SJCRH30 (cell line): ENCODE measurements at places on chromosomes 16 and 17. TPM values are rescaled to one million over a fixed set of nuclear protein-coding genes. Genes with fewer than 3 reads are reported as not detected.
A peak's percentile ranks its signal among the peaks of the same experiment; 100 is the strongest.

GRCh38 chr17:17710728-17711541 lies 29.7 kb downstream of the RAI1 start:
- no peak overlapping the region for H3K4me3 ChIP-seq
- H3K27me3 ChIP-seq: no peaks in the 10 kb centered on the region
- peak overlapping the region; percentile 17; the same call in 1 of the 2 replicates for H3K27ac ChIP-seq

DNA sequence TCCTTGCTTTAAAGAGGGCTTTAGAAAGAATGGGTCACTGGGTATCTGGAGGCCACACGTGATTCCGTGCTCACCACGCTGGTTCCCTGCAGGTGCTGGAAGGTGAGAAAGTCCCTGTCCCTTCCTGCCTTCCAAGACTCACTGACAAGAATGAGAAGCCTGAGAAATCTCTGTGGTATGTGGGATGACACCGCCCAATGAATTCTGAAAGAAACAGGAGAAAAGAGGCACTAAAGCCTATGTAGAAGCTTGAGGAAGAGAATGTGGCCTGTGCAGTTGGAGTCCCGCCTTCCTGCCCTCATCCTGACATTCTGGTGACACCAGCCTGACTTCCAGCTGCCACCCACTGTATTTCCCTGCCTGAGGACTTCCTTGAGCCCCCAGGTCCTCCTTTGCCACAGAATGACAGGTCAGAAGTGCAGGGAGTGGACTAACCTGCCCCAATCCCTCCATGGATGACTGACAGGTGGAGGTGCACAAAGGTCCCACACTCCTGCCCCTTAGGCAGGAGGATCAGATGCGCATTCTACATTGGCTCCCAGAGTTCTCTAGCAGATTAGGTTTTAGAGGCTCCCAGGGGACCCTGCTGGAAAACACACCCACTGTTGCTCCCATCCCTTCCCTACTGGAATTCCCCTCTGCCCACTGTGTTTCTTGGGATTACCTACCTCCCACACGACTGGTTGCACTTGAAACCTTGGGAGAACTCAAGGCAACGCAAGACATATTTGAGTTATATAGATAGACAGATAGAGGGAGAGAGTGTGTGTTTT lies 38.6 kb upstream of the TENT4B start:
- H3K4me3 ChIP-seq: no peak overlapping the region
- DNase-seq: peak; percentile 5
- H3K4me1 ChIP-seq: no peaks in the 10 kb centered on the region
- no peak overlapping the region for H3K27ac ChIP-seq

GRCh38 chr17:5588584-5588983 lies 4.3 kb upstream of the NLRP1 start:
- no peaks in the 10 kb centered on the region for H3K36me3 ChIP-seq
- no peaks in the 10 kb centered on the region for H3K27me3 ChIP-seq
- no peak for DNase-seq
- H3K4me1 ChIP-seq: 0 out of 2 replicates have a peak, but pooled peaks cover 9% of the 10 kb centered on the region
- no peak overlapping the region for H3K27ac ChIP-seq

- DNase-seq: no peak
- peaks cover 16% of the 10 kb centered on the region for H3K4me1 ChIP-seq
- no peak overlapping the region for H3K27ac ChIP-seq
Observed at GRCh38 chr16:85638695-85639409, 25.7 kb downstream of the GSE1 start.

GRCh38 chr16:67562526-67562917 lies at the start of gene CTCF:
CTCF (plus strand) TSS chr16:67562526; CDS start chr16:67610833, 48,307 bp downstream.
- H3K4me1 ChIP-seq: no peaks in the 10 kb centered on the region
- peak within 1 kb of the TSS; percentile 99 for H3K4me3 ChIP-seq
- H3K36me3 ChIP-seq: no peaks in the 10 kb centered on the region
- H3K27ac ChIP-seq: peak within 1 kb of the TSS; percentile 98

- H3K27me3 ChIP-seq: no peaks in the 10 kb centered on the region
- H3K27ac ChIP-seq: no peak overlapping the region
- peaks cover 7% of the 10 kb centered on the region; the same call in 1 of the 2 replicates for H3K36me3 ChIP-seq
- peaks cover 2% of the 10 kb centered on the region; the same call in 1 of the 2 replicates for H3K4me1 ChIP-seq
- H3K4me3 ChIP-seq: no peak overlapping the region
Observed at GRCh38 chr16:3864562-3864961, 16.0 kb downstream of the CREBBP start.

DNA sequence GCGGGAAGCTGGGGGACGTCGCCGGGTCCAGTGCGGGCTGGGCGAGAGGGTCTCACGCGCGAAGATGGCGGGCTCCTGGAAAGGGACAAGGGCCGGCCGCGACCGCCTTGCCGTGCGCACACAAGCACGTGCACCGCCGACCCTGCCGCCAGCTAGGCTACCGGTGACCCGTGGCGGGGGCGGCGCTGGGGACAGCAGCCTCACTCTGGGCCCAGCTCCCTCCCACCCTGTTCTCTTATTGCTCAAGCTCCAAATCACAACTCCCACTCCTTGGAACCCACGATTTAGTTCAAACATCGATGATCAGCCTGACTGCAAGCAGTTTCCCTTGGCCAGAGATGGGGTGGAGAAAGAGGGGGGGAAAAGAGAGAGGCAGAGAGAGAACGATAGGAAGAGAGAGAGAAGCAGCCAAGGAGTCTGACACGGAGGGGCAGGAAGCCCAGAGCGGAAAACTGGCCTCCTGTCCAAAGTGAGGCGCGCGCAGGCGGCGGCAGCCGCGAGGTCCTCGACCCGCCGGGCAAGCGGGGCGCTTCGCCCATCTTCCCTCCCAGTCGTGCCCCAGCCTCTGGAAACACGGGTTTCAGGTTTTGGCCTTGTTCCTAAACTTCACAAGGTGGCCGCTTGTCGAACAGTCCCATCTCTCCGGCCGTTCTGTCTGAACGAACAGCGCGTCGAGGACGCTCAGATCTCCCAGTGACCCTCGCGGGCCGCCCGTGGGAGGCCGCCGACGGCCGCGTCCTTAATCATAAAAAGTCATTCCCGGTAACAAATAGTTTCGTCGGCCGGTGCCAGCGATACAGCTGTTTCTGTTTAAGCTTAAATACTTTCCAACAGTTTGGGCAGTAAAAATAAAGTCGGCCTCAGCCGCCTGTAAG lies 1.7 kb upstream of the CBX8 start:
- H3K4me1 ChIP-seq: peaks cover 17% of the 10 kb centered on the region
- peaks cover 53% of the 10 kb centered on the region for H3K27me3 ChIP-seq
- H3K27ac ChIP-seq: no peak overlapping the region
- H3K36me3 ChIP-seq: peaks cover 3% of the 10 kb centered on the region; the same call in 1 of the 2 replicates

GRCh38 chr17:77579682-77580081 lies 378.8 kb upstream of the TNRC6C start:
- H3K27ac ChIP-seq: no peak overlapping the region
- H3K27me3 ChIP-seq: peaks cover 3% of the 10 kb centered on the region; the same call in 1 of the 2 replicates
- no peak for DNase-seq
- no peak overlapping the region for H3K4me3 ChIP-seq
- H3K4me1 ChIP-seq: no peaks in the 10 kb centered on the region

- DNase-seq: no peak
- H3K27me3 ChIP-seq: no peaks in the 10 kb centered on the region
- H3K4me3 ChIP-seq: no peak overlapping the region
- H3K27ac ChIP-seq: no peak overlapping the region
- H3K36me3 ChIP-seq: no peaks in the 10 kb centered on the region
Observed at GRCh38 chr16:27922433-27922832, 141.1 kb downstream of the GSG1L start.

- no peak overlapping the region for H3K4me3 ChIP-seq
- no peaks in the 10 kb centered on the region for H3K36me3 ChIP-seq
- DNase-seq: peak; percentile 54
- no peaks in the 10 kb centered on the region for H3K27me3 ChIP-seq
- H3K27ac ChIP-seq: no peak overlapping the region
Observed at GRCh38 chr17:66373944-66374817, 71.8 kb downstream of the PRKCA start.

DNA sequence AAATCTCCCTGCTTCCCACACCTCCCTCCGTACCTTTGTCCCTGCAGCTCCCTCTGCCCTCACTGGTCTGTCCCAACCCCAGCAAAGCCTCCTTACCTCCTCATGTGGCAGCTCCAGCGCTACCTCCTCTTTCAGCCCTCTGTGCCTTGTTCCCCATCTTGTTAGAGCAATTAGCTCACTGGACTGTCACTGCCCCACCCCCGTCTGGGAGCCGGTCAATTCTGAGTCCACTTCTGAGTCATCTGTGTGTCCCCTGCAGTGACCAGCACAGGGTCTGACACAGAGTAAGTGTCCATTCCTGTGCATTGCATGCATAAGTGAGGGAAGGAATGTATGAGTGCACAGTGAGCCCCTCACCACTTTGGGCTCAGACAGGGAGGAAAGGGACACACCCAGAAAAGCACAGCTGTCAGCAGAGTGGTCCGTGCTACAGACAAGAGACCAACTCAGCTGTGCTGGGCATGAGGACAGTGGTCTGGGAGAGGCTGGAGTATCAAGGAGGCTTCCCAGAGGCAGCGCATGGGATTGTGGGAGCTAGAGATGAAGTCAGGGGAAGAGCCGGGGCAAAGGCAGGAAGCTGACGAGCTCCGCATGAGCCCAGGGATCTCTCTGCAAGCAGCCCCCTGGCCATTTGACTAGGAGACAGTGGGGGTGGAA lies 45.9 kb downstream of the PITPNM3 start:
- no peaks in the 10 kb centered on the region for H3K27me3 ChIP-seq
- H3K4me1 ChIP-seq: no peaks in the 10 kb centered on the region
- no peak overlapping the region for H3K4me3 ChIP-seq
- H3K27ac ChIP-seq: no peak overlapping the region

GRCh38 chr16:77660311-77660710 lies 62.0 kb upstream of the NUDT7 start:
- no peaks in the 10 kb centered on the region for H3K4me1 ChIP-seq
- H3K4me3 ChIP-seq: no peak overlapping the region
- no peak for DNase-seq
- H3K36me3 ChIP-seq: no peaks in the 10 kb centered on the region
- no peak overlapping the region for H3K27ac ChIP-seq
- H3K27me3 ChIP-seq: no peaks in the 10 kb centered on the region

GRCh38 chr17:69447726-69448125 lies 33.2 kb downstream of the MAP2K6 start:
- H3K27ac ChIP-seq: no peak overlapping the region
- H3K36me3 ChIP-seq: no peaks in the 10 kb centered on the region
- no peaks in the 10 kb centered on the region for H3K4me1 ChIP-seq

GRCh38 chr17:63785556-63785955 lies 11.6 kb downstream of the DDX42 start:
- no peak for DNase-seq
- no peaks in the 10 kb centered on the region for H3K27me3 ChIP-seq
- no peak overlapping the region for H3K27ac ChIP-seq
- no peaks in the 10 kb centered on the region for H3K4me1 ChIP-seq

GRCh38 chr16:54632322-54633220 lies 298.1 kb upstream of the IRX5 start:
- H3K4me1 ChIP-seq: no peaks in the 10 kb centered on the region
- H3K36me3 ChIP-seq: no peaks in the 10 kb centered on the region
- no peak for DNase-seq
- H3K27me3 ChIP-seq: peaks cover 3% of the 10 kb centered on the region; the same call in 1 of the 2 replicates
- H3K4me3 ChIP-seq: no peak overlapping the region
- no peak overlapping the region for H3K27ac ChIP-seq

DNA sequence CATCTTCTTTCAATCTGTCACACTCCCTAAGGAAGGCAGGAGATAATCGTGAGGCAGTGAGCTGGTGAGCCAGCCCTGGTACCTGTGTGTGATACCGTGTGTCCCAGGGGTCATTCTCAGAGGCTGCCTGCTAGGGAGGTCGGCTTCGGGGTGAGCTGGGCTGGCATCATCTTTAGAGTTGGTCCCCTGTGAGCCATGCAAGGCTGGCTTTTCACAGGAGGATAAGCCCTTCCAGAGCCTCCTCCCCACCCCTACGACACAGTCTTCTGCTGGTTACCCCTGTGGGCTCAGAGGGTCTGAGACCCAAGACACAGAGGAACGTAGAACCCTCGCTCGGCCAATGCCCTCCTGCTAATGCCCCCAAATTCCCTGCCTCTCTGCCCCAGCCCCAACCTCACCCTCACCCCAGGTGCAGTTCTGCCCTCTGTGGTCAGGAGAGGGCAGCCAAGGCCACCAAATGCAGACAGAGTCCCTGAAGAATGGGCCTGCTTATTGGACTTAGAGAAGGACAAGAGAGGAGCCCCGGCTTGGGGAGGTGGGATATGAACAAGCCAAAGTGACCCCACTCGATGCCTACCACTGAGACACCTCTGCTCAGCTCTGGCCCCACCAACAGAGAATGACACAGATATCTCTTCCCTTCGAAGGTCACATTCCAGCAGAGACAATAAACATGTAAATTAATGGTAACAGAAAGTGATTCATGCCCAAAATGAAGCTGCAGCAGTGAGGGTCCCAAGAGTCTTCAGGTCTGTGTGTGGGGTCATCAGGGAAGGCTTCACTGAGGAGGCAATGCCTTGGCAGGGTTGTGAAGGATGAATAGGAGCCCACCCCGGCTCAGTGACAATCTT lies 80.8 kb upstream of the CCL1 start:
- DNase-seq: no peak
- no peaks in the 10 kb centered on the region for H3K4me1 ChIP-seq
- H3K27me3 ChIP-seq: peaks cover 32% of the 10 kb centered on the region; the same call in 1 of the 2 replicates
- H3K27ac ChIP-seq: no peak overlapping the region
- no peaks in the 10 kb centered on the region for H3K36me3 ChIP-seq

- DNase-seq: no peak
- no peak overlapping the region for H3K4me3 ChIP-seq
- no peaks in the 10 kb centered on the region for H3K36me3 ChIP-seq
- peaks cover 31% of the 10 kb centered on the region for H3K4me1 ChIP-seq
- H3K27me3 ChIP-seq: no peaks in the 10 kb centered on the region
- no peak overlapping the region for H3K27ac ChIP-seq
Observed at GRCh38 chr16:85577899-85578598, 35.1 kb upstream of the GSE1 start.

- H3K4me3 ChIP-seq: no peak overlapping the region
- H3K36me3 ChIP-seq: no peaks in the 10 kb centered on the region
- no peak for DNase-seq
- H3K27ac ChIP-seq: no peak overlapping the region
- no peaks in the 10 kb centered on the region for H3K4me1 ChIP-seq
Observed at GRCh38 chr17:51668155-51668962, 408.0 kb downstream of the UTP18 start.

The HSPB9 gene
- total RNA-seq: 0.28 and 0.32 TPM in 2 replicates

The CEMP1 gene
- total RNA-seq: not detected in 2 replicates

The RABEP1 gene
- total RNA-seq: 26.8 and 28.9 TPM in 2 replicates

The GCGR gene
- 0.04 TPM in 1 of 2 replicates, not detected in the other for total RNA-seq

The PDILT gene
- total RNA-seq: not detected in 2 replicates

The FAM171A2 gene
- 11.8 and 13.7 TPM in 2 replicates for total RNA-seq

The ZPBP2 gene
- not detected in 2 replicates for total RNA-seq

The SGF29 gene
- total RNA-seq: 13.1 and 14.4 TPM in 2 replicates

The NGFR gene
- 104 and 105 TPM in 2 replicates for total RNA-seq

The MON1B gene
- 10.4 and 12.3 TPM in 2 replicates for total RNA-seq

The TAF1C gene
- 13.8 and 17.1 TPM in 2 replicates for total RNA-seq
